ENCODE measurements at places on chromosomes 6 and 20. TPM values are rescaled to one million over a fixed set of nuclear protein-coding genes. Genes with fewer than 3 reads are reported as not detected.
A peak's percentile ranks its signal among the peaks of the same experiment; 100 is the strongest.

GRCh38 chr6:90118581-90118980, 178.1 kb downstream of the BACH2 start:
- DNase-seq: no peak

GRCh38 chr20:33401921-33402369, 626 bp upstream of the CDK5RAP1 start:
- DNase-seq: peak; percentile 28

DNA sequence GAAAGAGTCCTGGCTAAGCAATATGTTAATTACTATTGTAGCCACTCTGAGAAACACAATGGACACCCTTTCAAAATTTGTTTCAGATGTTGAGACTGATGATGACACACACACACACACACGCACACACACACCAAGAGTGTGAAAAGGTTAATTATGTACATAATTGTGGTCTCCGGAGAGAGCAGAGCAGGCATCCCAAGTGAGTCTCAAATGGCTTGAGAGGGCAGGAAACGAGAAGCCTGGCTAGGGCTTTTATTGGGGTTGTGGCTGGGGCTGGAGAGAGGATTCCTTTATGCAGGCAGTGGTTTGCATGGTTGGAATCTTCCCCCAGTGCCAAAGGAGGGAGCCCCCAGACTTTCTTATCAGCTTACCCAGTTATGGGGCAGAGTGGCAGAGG, 38.2 kb upstream of the NKX2-4 start:
- no peak for DNase-seq

- DNase-seq: no peak
These were observed 64.6 kb downstream of the VEGFA start for GRCh38 chr6:43834528-43835155.

GRCh38 chr6:15464211-15464725, 198.6 kb downstream of the DTNBP1 start:
- peak; percentile 55 for DNase-seq

DNA sequence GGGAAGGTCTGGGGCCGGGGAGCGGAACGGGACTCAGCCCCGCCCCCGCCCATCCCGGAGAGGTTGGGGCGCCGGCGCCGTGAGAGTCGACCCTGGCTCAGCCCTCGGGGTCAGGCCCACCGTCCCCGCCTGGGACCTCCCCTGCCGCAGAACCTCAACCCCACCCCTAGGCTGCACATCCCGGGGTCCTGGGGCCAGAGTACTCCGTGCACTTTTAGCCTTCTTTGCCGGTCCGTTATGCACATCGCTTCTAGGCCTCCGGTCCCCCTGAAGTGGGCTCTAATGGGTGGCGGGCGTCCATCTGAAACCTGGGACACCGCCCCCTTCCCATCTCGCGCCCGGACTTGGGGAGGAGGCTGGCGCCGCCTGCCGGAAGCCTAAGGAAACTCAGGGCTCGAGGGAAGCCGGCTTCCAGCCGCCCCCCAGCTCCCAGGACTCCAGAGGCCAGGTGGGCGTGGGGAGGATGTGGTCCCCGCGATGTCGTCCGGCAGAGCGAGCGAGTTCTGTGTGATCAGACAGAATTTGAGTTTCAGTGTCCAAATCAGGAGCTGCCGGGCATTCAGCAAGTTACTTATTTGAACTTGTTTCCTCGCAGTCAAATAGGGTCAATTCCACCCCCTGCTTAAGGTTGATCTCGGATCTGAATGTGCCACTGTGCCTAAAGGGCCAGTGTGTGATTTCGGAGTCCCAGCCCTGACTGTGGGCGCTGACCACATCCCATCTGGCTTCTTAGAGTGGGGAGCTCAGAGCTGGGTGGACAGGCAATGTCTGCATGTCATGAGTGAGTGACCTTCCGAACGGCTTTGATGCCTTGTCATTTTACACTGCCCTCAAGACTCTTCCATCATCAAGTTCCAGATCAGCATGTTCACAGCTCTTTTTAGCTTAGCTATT, 47.6 kb downstream of the CPXM1 start:
- peak; percentile 75 for DNase-seq

GRCh38 chr20:35762461-35762860, 9.4 kb upstream of the PHF20 start:
- no peak for DNase-seq

VAPB gene
- 9.8 TPM for total RNA-seq

TXLNB gene
- not detected for total RNA-seq

RFX6 gene
- 2.9 TPM for total RNA-seq
